ENCODE measurements at places on chromosomes 2 and 18. TPM values are rescaled to one million over a fixed set of nuclear protein-coding genes. Genes with fewer than 3 reads are reported as not detected.
A peak's percentile ranks its signal among the peaks of the same experiment; 100 is the strongest.

DNA sequence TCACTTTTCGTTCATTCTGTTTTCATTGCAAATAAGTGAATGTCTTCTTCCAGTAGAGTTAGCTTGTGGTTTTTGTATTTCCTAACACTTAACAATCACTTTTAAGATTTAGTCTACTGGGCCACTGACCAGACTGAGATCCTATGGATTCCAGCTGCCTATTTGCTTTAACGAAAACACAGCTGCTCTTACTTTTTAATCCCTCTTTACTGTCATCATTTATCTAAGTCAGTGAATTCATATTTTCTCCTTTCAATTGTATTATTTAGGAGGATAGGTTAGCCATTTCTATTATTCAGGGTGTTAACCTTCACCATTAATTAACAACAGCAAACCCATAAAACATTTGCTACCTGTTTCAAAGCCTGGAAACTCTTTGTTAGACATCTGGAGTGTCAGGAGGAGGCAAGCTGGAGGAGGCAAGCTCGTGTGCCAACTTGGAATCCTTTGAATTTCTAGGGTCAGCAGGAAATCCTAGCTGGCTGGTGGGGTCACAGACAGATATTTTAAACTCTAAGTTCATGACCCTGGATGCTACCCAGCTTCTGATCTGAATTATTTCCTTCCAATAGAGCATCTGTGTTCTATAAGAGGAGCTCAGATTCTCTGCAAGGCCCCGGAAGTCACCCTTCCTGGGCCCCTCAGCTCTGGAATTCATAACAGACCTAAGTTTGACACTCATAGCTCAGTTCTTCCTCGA, 385.3 kb downstream of the RBM43 start:
- no peak overlapping the region for H3K27ac ChIP-seq
- no peaks in the 10 kb centered on the region for H3K36me3 ChIP-seq
- no peak for DNase-seq

- H3K4me1 ChIP-seq = no peaks in the 10 kb centered on the region
- no peak overlapping the region for H3K27ac ChIP-seq
- peaks cover 8% of the 10 kb centered on the region for H3K27me3 ChIP-seq
Measured at GRCh38 chr2:239747274-239747673, 277.9 kb downstream of the NDUFA10 start.

GRCh38 chr2:24179683-24180082, 4.8 kb downstream of the FAM228A start:
- H3K27ac ChIP-seq = no peak overlapping the region
- no peak for DNase-seq
- no peak overlapping the region for H3K4me3 ChIP-seq
- H3K36me3 ChIP-seq = no peaks in the 10 kb centered on the region

Gene RESP18
- polyA plus RNA-seq = 0.46 TPM

Gene CCBE1
- 2.5 TPM for polyA plus RNA-seq

GRCh38 chr2:86172610-86173009, 22.7 kb downstream of the IMMT start:
- no peak overlapping the region for H3K4me3 ChIP-seq
- peaks cover 36% of the 10 kb centered on the region for H3K36me3 ChIP-seq
- H3K4me1 ChIP-seq = no peaks in the 10 kb centered on the region
- H3K27ac ChIP-seq = no peak overlapping the region
- no peaks in the 10 kb centered on the region for H3K27me3 ChIP-seq

- H3K36me3 ChIP-seq = no peaks in the 10 kb centered on the region
- no peak overlapping the region for H3K4me3 ChIP-seq
- H3K27ac ChIP-seq = no peak overlapping the region
- no peaks in the 10 kb centered on the region for H3K4me1 ChIP-seq
- peak; percentile 21 for DNase-seq
- H3K27me3 ChIP-seq = no peaks in the 10 kb centered on the region
Measured at GRCh38 chr2:107936433-107937359, 49.6 kb upstream of the SLC5A7 start.

GRCh38 chr2:219570194-219570923, 980 bp downstream of the OBSL1 start:
- no peak overlapping the region for H3K27ac ChIP-seq
- H3K4me3 ChIP-seq = peak overlapping the region; percentile 40
- no peaks in the 10 kb centered on the region for H3K27me3 ChIP-seq
- DNase-seq = no peak
- H3K36me3 ChIP-seq = peaks cover 20% of the 10 kb centered on the region

DNA sequence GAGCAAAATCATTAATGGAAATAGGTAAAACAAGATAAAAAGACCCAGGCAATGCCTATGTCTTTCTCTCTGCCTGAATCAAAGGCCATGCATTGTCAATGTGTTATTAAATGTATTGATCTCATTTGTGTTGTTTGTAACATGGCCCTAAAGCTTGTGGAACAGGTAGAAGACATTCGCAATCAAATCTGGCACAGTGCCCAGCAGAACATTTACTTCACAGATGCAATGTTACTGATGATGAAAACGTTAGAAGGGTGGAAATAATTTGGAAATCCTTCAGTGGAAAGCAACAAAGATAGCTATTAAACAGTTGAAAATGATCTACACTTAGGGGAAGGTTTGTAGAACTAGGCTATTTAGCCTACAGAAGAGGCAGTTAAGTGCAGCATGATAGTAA, 368.2 kb downstream of the EPHA4 start:
- H3K4me1 ChIP-seq = no peaks in the 10 kb centered on the region
- no peak for DNase-seq

GRCh38 chr2:159156834-159157233, 129.7 kb downstream of the WDSUB1 start:
- H3K27me3 ChIP-seq = no peaks in the 10 kb centered on the region
- peaks cover 41% of the 10 kb centered on the region for H3K4me1 ChIP-seq
- H3K27ac ChIP-seq = peak overlapping the region; percentile 14
- H3K4me3 ChIP-seq = no peak overlapping the region
- DNase-seq = peak; percentile 70
- peaks cover 3% of the 10 kb centered on the region for H3K36me3 ChIP-seq

DNA sequence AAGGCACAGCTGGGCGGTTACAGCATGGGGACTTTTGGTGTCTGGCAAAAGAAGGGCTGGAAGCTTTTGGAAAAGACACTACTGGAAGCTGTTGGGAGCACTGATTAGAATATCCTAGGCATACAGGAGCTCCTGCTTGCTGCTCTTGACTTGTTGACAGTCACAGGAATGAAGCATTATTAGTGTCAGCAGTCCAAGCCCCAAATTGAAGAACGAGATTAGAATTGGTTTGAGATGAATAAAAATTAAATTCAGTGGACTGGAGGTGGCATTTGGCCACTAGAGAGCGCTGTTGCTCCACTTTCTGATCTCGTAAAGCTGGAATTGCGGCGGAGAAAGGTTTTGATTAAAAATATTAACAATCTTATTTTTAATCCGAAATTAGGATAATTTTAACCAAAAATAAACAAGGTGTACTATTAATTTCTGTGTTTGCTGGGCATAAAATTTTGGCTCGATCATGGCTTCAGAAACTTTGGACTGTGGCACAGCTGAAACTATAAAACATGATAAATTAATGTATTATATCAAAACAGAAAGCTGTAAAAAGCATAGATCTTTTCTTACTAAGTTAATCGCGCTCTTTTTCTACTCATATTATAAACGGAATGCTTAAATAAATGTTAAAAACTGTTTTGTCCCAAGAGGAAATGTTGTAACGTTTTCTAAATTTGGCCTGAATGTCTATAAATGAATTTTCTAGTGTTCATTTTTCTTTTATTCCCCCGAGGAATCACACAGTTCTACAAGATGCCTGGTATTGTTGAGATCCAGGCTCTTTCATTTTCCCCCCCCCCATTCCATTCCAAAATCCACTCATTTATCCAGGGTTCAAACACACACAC, 2.4 kb upstream of the HOXD8 start:
- H3K27me3 ChIP-seq = peaks cover 90% of the 10 kb centered on the region
- no peak overlapping the region for H3K4me3 ChIP-seq
- DNase-seq = no peak
- no peaks in the 10 kb centered on the region for H3K36me3 ChIP-seq
- peaks cover 3% of the 10 kb centered on the region for H3K4me1 ChIP-seq

All from large intestine (tissue), 12 donors.